ENCODE measurements at places on chromosomes 7 and 10.
A peak's percentile ranks its signal among the peaks of the same experiment; 100 is the strongest.

GRCh38 chr10:88991899-88992320 lies 1.3 kb downstream of the FAS start:
- DNase-seq: no peak

GRCh38 chr10:131230641-131231322 lies 80.7 kb downstream of the TCERG1L start:
- DNase-seq: no peak

- peak; percentile 42 for DNase-seq
Observed at GRCh38 chr10:70331486-70332268, 47.9 kb upstream of the NPFFR1 start.

GRCh38 chr10:77641788-77642397 lies 4.3 kb upstream of the KCNMA1 start:
- peak; percentile 81 for DNase-seq

DNA sequence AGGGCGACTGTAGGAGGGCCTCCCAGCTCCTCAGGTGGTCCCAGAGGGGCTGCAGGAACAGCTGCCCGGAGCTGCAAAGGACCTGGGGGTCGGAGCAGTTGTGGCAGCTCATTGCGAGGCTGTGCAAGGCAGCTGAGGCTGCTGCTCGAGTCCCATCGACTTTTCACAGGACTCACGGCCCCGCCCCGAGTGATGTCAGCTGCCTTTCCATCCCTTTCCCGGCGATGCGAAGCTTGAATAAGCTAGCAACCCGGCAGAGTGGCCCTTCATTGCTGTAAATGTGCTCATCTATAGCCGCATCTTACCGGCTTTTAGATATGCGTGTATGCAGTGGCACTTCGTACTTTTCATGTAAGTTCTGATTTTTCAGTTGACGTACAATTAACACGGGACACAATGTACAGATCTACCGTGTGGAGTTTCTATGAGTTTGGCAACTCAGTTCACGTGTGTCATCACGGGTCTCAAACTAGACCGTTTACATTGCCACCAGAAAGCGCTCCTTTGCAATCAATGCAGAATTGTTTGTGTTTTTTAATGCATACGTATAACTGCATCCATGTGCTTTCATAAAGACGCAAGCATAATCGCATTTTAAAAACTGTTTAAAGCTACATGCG lies at the start of gene CH25H:
TSS of gene CH25H (minus strand) at position 137 of the 620 bp plus-strand sequence. CDS start at position 112, 25 bp downstream.
- peak; percentile 66 for DNase-seq

DNA sequence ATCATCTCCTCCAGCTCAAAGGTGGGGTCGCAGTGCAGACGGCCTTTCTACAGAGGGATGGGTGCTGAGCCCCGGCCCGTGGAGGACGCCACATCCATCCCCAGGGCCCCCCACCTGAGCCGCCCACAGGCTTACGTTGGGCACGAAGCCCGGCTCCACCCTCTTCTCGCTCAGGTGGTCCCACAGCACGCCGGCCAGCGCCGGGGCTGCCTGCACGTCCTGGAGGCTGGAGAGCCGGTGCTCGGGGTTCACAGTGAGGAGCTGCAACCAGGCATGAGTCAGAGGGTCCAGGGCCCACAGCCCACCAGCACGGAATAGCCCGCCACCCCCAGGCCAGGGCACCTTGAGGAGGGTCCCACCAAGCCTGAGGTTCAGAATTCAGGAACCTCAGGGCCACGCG lies 36.0 kb downstream of the DPYSL4 start:
- no peak for DNase-seq

DNA sequence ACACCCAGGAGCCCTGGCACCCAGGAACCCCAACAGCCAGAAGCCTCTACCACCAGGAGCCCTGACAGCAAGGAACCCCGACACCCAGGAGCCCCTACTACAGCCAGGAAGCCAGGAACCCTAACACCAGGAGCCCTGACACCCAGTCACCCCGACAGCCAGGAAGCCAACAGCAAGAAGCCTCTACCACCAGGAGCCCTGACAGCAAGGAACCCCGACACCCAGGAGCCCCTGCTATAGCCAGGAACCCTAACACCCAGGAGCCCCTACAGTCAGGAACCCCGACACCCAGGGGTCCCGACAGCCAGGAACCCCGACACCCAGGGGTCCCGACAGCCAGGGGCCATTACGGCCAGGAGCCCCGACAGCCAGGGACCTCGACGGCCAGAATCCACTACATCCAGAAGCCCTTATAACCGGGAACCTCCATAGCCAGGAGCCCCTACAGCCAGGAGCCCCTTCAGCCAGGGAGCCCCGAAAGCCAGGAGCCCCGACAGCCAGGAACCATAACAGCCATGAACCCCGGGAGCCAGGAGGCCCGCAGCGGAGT lies 440 bp upstream of the GLRX3 start:
- DNase-seq: no peak

DNA sequence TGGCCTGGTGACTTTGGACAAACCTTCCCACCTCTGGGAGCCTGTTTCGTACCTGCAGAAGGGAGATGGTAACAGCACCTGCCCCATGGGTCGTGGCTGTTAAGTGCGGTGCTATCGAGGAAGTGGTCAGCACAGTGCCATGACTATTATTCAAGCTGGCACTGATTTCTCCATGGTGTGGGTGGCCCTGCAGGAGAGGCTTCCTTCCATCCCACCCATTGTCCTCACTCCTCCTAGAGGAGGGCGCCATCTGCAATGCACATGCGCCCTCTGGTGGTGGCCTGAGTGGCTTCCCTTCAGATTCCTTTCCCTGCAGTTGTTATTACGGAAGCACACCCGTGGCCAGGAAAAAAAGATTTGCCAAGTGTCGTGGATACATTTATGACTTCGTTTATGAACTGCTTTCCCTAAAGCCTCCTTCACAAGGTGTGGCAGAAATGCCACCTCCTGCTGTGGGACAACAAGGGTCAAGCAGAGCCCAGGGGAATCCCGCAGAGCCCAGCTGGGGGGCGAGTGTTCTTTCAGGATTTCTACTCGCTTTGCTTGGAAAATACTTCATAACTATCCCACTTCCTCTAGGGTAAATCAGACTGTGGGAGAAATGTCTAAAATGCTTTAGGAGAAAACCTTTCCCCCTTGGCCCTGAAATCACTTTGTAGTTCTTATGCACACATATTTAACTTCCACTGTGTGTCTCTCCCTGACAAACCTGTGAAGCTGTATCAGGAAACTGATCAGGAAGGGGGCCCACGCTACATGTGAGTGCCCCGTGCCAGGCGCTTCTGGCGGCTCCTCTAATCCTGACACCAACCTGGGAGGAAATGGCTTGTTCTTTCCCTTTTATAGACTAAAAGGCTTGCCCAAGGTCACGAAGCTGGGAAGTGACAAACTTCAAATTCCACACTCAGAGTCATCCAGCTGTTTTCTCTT lies 98.0 kb upstream of the ANLN start:
- peak; percentile 70 for DNase-seq

Measured in amniotic stem cell (primary cell).